Body of pancreas (tissue), 4 donors: ENCODE measurements at places on chromosomes 4 and X. TPM values are rescaled to one million over a fixed set of nuclear protein-coding genes. Genes with fewer than 3 reads are reported as not detected.
A peak's percentile ranks its signal among the peaks of the same experiment; 100 is the strongest.

GRCh38 chr4:128866269-128866668, 56.8 kb downstream of the JADE1 start:
- DNase-seq = no peak

- no peak for DNase-seq
Observed at GRCh38 chrX:114097866-114098265, 486.0 kb upstream of the HTR2C start.

DNA sequence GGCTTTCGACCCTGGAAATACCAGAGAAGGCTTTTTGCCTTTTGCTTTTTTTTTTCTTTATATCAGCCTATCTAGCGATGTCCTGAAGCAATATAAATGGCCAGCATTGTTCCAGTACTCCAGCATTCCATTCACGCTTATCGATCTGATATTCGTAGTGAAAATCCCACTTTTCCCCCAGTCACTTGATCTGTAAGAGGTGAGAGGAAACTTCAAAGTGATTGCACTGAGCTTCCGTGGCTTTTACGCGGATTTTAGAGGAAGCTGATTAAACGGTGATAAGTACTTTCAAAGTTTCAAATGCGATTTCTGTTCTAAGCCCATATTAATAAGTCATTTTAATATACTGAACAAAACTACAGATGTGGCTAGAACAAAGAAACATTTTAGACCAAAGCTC, 725.5 kb downstream of the TRIML1 start:
- DNase-seq = no peak

DNA sequence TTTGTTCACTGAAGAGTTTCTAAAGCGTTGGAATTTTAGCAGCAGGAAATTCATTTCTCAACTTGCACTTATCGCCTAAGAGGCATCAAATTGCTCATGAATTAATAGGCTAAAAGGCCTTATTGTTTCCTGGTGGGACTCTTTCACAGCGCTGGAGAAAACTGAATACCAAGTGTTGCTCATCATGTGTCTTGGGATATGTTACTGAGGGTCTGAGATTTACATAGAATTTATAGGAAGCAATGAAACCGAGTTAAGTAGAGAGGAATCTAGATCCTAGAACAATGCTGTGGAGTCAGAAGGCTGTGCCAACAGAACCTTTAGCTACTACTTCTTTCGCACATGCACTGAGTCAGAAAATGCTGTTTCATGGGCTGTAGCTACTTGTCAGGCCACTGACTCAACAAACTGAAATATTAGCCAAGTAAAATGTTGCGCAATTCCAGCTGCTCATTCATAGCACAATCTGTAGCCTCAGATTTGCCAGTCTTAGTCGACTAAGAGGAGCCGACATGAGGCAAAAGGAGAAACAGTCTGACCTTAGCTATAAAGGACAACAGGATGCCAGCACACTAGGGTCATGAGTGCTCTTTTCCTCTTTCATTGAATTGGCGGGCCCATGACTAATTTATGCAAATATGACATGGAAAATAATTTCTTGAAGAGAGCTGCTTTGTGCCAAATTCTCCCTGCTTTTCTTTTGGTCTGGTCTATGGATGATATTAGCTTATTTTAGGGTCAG, 35.9 kb upstream of the CXCL8 start:
- peak; percentile 83 for DNase-seq

DNA sequence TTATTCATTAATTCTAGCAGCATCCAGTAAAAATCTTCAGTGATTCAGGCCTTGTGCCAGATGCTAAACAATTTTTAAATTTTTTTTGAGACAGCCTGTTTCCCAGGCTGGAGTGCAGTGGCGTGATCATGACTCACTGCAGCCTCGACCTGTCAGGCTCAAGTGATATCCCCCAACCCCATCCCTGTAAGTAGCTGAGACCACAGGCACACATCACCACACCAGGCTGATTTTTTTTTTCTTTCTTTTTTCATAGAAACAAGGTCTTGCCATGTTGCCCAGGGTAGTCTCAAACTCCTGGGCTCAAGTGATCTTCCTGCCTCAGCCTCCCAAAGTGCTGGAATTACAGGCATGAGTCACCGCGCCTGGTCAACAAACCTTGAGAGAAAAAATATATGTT, 705.5 kb downstream of the ARAP2 start:
- no peak for DNase-seq

DNA sequence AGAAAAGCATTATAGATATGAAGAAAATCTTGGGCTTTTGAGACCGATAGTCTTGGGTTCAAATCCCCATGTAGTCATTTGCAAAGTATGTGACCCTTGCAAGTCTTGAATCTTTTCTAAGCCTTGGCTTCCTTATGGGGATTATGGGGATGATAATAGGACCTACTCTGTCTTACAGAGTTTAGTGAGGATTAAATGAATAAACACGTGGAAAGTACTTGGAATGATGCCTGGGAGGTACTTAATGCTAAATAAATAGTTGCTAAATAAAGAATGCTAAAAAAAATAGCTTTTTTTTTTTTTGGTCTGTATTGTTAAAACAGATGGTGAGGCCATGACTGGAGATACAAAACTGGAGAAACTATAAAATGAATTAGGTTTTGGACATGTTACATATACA, 292.7 kb downstream of the GPAT3 start:
- no peak for DNase-seq

DNA sequence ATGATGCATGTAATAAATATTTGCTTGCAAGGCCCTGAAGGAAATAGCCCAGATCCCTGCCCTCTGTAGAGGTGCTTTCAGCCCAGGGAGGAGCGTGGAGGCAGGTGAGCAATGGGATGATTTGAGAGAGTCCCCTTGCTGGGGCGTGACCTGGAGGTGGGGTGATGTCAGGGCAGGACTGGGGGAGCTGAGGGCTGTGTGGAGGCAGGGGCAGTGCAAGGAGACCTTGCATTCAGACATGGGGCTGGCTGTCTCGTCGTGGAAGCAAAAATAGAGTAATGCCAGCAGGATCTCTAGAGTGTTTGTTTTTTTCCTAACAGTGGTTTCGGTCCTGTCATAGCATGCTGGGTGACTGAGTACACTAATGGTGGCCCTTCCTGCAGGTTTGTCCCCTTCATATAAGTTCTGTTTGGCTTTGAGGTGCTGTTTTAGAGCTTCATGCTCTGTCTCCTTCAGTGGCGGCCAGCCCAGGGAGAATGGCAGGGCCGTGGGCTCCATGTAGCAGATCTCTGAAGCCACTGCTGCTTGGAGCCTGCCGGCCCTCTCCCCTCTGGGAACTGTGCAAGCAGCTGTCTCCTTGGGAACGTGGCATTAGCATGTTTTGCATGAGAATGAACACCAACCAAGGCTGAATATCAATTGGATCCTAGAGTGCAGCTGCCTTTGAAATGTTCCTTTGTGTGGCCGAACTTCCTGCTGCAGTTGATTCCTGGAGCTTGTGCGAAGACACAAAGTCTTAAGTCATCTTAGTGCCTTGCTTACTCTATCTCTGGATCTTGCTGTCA, 39.3 kb upstream of the CLDN34 start:
- DNase-seq = no peak

DNA sequence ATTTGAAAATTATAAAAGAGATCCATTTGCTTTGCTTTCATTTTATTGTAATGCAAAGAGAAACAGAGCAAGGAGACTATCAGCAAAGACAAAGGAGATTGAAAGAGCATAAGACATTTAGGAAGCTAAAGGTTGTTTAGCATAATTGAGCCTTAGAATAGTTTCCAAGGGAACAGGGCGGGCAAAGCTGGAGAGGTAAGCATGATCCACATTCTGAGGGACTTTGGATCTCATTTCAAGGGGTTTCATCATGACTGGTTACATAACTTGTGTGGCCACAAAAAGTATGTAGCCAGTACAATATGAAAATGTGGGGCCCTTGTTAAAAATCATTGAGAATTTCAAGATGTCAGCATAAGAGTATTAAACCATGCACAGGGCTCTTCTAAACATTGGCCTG, 406.5 kb downstream of the RPA4 start:
- no peak for DNase-seq

- DNase-seq = no peak
Observed at GRCh38 chr4:168387091-168387490, 68.5 kb upstream of the DDX60 start.

GRCh38 chr4:36308150-36308549, 26.7 kb downstream of the DTHD1 start:
- no peak for DNase-seq

- no peak for DNase-seq
Observed at GRCh38 chr4:73103799-73104503, 34.4 kb upstream of the COX18 start.

DNA sequence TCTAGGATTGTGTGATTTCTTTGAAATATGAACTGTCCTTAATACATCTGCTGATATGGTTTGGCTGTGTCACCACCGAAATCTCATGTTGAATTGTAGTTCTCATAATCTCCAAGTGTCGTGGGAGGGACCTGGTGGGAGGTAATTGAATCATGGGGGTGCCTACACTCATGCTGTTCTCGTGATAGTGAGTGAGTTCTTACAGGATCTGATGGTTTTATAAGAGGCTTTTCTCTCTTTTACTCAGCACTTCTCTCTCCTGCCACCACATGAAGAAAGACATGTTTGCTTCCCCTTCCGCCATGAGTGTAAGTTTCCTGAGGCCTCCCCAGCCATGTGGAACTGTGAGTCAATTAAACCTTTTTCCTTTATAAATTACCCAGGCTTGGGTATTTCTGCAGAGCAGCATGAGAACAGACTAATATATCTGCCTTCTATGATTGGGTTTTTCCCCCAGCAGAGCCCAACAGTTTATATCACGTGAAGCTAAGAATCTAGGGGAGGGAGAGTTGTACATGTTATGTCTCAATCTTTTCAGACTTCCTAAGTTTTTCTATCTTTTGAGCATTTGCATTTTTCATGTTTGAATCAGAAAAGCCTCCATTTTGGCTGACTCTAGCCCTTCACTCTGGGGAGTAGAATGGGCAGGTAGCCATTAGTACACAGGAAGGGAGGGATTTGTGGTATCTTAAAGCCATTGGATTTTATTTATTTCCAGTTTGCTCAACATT, 58.9 kb downstream of the PLAC1 start:
- no peak for DNase-seq

The PABPC5 gene
- total RNA-seq = not detected
